Stimulated activated CD8-positive, alpha-beta memory T cell treated with anti-CD3 and anti-CD28 coated beads, Interleukin-4, amount 100 ng/mL, for 4 hours (primary cell): ENCODE measurements at places on chromosomes 3 and 15.

DNA sequence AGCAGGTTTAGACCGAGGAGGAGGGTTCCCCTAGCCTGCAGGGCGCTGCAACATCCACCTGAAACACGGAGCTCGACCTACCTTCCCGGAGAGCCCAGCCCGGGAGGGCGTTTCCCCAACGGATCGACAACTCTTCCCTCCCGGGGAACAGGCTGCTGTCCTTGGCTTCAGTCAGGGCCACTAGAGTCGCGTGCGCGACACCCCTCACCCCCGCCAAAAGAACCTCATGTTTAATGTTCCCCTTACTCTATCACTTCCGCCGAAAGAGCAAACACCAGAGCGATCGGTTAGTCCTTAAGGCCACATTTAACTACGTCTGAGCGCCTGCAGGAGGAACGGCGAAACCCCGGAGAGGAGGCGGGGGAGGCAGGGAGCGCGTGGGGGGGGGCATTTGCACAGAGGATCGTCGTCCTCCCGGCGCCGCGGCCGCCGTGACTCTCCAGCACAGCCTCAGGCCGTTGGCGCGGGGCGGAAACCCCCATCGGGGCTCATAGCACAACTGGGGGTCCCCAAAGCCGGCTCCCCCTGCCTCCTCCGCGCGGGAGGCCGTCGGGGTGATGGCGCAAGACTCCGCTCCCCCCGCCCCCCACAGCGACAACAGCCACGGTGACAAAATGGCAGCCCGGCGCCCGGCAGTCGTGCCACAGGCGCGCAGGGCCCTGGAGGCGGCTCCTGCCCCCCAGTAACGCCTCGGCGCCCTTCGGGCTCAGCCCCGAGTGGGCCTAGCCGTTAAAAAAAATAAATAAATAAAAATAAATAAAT, 3.2 kb downstream of the ANP32A start:
- peak; percentile 61 for DNase-seq

- DNase-seq, result no peak
Observed at GRCh38 chr3:153762411-153763235, 358.6 kb upstream of the ARHGEF26 start.

GRCh38 chr15:41484937-41485625, 8.6 kb upstream of the ITPKA start:
- DNase-seq, result no peak

DNA sequence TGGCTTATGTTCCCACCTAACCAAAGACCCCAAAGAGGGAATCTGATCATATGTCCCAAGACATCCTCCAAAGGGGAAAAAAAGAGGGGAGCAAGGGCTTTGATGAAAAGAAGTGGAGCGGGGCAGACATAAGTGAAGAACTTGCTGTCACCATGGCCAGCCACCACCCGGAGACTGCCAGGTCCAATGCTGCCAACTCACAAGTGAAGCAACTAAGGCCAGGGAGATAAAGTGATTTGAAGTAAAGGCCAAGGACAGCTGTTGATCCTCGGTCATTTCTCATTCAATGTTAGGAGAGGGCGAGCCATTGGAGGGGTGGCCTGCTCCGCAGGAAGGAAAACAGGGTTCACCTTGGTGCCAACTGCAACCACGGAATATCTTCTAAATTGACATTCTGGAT, 72.6 kb upstream of the C3orf80 start:
- DNase-seq, result no peak

DNA sequence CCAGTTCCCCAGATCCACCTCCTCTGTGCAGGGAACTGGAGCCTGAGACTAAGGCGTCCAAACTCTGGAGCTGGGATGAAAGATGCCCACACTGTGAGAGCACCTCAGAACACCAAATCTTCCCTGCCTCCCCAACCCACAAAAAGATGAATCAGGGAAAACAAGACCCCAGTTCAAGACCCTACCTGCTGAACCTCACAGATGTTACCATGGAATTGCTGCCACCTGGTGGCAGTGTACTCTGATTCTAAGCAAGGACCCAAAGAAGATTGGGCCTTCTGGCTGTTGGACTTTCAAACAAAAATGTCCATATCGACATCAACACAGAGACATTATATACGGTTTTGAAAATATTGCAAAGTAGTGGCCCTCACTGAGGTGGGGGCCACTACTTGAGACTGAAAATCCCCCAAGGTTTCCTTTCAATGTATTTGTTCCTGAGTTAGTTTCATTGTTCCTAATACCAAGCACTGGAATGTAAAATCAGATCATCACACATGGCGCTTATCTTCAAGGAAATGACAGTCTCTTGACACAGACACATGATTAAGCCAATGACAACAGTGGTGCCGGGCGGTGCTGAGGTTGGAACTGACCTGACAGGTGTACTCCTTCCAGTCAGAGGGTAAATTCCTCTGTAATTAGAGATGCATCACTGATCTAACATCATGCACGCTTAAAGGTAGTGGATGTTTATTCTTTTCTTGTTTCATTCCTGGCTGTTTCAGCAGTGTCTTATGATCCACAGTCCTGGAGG, 67.6 kb downstream of the SLC6A11 start:
- no peak for DNase-seq

DNA sequence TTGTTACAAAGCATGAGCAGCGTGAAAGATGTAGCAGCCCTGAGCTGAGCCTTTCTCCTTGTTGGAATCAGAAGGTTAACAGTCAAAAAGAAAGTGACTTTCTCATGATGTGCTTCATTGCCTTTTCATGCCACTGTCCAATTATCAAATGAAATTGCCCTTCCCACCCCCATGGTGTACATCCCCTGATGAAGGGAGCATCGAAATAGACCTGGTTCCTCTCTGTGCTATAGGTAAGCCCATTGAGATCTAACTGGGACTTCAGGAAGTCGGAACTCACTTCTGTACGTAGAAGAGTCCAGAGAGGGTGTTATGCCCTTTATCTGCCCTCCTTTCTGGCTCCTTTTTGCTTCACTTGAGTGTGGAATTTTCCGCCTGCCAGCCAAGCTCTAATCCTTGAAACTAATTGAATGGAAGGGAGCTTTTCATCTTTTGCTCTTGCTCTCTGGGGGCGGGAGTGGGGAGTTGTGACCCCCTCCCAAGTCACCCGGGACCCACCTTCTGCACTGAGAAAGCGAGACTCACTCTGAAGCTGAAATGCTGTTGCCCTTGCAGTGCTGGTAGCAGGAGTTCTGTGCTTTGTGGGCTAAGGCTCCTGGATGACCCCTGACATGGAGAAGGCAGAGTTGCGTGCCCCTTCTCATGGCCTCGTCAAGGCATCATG, 20.9 kb downstream of the ABHD6 start:
- DNase-seq, result no peak

GRCh38 chr15:48806151-48806550, 4.7 kb downstream of the CEP152 start:
- no peak for DNase-seq

DNA sequence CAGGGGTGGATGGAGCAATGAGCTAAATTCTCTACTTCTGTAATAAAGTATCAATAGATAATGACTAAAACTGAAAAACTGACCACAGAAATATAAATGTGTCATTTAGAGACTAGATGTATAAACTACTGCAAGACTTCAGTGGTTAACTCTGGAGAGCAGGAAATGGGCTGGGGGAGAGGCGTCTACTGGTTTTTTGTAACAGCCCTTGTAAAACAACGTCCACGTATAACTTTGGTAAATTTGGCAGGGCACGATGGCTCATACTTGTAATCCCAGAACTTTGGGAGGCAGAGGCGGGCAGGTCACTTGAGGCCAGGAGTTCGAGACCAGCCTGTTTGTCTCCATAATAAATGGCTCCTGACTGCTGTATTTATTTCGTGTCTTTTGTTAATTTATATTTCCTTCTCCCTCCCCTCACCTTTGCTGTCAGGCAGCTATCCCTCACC, 12.5 kb downstream of the RAB27A start:
- DNase-seq, result no peak

GRCh38 chr15:64987136-64987535, 2.6 kb downstream of the SPG21 start:
- DNase-seq, result no peak

- no peak for DNase-seq
Observed at GRCh38 chr3:38617137-38617536, 32.4 kb downstream of the SCN5A start.

- DNase-seq, result no peak
Observed at GRCh38 chr15:66951531-66952320, 113.7 kb upstream of the SMAD3 start.

GRCh38 chr15:70361891-70362290, 264.2 kb upstream of the TLE3 start:
- no peak for DNase-seq

DNA sequence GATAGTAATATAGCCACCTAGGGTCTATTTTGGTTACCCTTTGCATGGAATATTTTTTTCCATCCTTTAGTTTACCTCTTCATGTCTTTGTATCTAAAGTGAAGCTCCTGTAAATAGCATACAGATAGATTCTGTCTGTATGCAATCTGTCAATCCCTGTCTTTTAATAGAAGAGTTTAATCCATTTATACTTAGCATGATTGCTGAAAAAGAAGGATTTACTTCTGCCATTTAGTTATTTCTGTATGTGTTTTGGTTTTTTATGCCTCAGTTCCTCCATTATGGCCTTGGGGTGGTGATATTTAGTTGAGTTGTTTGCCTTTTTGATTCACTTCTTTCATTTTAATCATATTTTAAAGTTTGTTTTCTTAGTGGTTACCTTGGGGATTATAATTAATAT, 29.0 kb downstream of the PCCB start:
- DNase-seq, result no peak

DNA sequence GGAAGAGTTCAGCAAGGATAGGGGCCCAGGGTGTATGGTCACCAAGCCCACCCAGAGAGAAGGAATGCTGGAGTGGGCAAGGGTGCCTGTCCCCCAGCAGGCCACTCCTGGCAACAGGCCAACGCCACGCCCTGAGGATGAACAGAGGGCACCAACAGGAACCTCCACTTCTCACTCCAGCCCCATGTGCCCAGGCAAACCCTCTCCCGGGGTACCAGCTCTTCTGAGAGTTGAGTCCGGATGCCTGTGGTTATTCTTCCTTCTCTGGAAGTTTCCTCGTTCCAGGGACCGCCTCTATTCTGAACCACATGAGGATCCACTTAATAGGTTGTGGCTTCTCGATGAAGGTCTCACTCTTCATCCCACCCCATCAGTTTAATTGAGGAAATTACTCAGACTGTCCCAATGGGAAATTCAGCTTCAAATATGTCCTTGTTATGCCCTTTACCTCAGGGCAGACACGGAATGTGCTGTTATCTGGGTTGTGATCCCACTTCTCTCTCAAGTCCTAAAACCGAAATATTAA, 114.3 kb downstream of the LIPC start:
- no peak for DNase-seq

GRCh38 chr15:32956711-32957110, 237.8 kb downstream of the FMN1 start:
- DNase-seq, result no peak

DNA sequence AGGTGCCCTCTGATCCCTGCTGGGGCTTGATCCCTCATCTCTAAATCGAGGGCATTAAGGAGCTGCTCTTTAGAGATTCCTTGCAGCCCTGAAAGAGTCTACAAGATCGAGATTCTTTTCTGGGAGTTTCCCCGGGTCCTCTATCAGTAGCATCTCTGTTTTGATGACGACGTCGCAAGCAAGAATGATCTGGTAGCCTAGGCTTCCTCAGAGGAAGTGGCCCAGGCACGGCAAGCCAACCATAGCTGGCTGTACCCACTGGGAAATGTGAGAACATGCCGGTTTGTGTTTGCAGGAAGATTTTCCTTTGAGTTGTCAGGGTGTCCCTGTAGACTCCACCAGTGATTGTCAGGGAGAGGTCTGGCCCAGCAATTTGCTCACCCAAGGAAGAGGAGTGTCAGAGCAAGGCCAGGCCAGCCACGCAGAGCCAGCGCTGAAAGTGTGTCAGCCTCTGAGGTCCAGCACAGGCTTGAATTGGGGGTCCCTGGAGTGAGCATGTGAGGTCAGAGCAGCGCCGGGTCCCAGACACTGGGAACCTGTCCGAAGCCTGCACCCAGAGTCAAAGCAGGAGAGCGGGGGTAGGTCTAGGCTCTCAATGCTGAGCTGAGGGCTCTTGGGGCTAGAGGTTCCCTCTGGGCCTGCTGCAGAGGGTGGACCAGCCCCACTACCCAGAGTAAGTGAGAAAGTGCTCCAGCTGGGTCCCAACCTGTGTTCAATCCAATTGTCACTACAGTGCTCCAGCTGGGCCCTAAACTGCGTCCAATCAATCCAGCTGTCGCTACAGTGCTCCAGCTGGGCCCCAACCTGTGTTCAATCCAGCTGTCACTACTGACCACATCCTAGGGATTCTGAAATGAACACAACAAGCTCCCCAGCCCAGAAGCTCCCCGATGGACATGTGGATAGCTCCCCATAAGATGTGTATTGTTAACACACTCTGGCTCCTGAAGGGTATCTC, 95.7 kb downstream of the CHDH start:
- no peak for DNase-seq

- DNase-seq, result no peak
Observed at GRCh38 chr15:100692671-100693070, 90.3 kb downstream of the ASB7 start.

- DNase-seq, result no peak
Observed at GRCh38 chr3:126921085-126921824, 61.7 kb upstream of the PLXNA1 start.

GRCh38 chr3:50230104-50230793, 5.8 kb upstream of the GNAI2 start:
- no peak for DNase-seq

GRCh38 chr15:73685981-73686380, 1.8 kb downstream of the CD276 start:
- no peak for DNase-seq

DNA sequence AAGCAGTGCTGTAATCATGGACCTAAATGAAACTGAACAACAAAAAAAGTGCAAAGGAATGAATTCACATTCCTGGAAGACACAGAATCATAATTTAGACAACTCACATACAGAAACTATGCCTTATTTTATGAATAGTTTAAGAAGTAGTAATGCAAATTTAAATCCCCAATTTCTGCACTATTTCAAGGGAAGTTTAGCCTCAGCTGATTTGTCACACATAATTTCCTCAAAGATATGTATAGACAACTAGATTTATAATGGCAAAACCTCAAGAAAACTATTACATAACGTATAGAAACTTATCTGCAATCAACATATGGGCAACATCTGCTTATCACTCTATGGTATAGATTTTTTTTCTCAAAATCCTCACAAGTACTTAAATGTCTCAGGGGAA, 7.8 kb upstream of the PTX3 start:
- DNase-seq, result no peak

- DNase-seq, result no peak
Observed at GRCh38 chr3:184687363-184688015, 24.4 kb downstream of the MAGEF1 start.

DNA sequence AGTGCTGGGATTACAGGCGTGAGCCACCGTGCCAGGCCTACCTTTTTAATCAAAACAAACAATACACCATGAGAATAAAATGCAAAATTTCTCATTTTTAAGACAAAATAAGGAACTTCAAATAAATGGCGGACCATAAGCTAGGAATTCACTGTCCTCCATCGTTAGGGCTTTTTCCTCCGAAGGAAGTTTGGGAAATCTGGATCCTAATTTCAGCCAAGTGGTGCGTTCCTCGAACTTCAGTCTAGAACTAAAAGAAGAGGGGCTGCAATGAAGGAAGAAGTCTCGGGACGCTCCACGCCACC, 260 bp downstream of the EXD1 start:
- no peak for DNase-seq

- no peak for DNase-seq
Observed at GRCh38 chr15:55907797-55908196, 85.6 kb downstream of the NEDD4 start.
